ENCODE measurements at places on chromosomes 5 and 9.
A peak's percentile ranks its signal among the peaks of the same experiment; 100 is the strongest.

- no peak for DNase-seq
Measured at GRCh38 chr5:75828029-75828428, 110.8 kb upstream of the POC5 start.

DNA sequence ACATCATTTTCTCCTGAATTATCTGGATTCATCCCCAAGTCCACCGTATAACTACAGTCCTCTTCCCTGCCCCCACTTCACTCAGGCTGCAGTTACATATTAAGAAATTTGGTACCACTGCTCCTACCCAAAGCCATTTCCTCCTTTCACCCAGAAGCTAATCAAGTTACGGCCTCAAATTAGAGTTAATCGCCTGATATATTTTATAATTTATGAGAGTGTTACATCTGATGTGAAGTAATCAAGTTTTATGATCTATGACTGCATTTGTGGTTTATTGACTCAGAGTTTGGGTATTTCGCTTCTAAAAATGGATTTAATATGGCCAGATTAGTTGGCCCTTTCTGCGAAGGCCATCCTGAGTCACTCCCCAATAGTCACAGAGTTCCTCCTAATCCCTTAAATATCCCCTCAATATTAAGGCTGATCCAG lies 223.6 kb upstream of the KIF2A start:
- DNase-seq, result peak; percentile 73

GRCh38 chr9:103755986-103756385 lies 338.1 kb upstream of the SMC2 start:
- no peak for DNase-seq

DNA sequence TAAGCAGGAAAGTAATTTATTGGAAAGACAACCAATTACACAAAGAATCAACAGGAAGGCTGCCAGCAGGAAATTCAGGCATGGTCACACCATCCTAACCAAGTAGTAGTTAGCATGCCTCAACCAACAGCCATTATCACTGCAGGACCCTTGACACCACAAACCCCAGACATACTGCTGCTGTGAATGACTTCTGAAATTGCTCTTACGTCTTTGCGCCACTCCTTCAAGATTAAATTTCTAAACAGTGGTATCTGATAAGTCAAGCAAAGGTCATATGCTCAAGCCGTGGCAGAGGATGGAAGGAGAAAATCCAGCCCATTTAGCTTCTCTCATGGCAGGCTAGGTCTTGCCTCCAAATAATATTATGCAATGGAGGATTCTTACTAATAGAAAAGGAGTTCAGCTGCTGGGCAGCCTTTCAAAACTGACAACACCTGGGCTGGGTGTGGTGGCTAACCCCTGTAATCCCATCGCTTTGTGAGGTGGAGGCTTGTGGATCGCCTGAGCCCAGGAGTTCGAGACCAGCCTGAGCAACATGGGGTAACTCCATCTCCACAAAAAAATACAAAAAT lies 5.0 kb upstream of the PTGER4 start:
- DNase-seq, result no peak

DNA sequence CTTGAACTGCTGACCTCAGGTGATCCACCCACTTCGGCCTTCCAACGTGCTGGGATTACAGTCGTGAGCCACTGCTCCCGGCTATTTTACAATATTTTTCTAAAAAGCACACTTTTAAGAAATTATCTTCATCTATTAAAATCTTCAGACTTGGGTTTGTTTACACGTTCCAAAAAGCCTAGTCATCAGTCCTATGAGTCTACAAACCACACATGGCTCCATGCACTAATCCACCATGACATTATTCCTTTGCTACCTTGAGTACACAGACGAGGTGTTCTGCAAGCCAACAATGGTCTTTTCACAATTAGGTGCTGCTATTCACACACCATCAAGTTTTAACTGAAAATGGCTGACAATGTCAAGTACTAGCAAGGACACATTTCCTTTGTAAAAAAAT lies 41.0 kb downstream of the TRPM6 start:
- DNase-seq, result no peak

GRCh38 chr5:121182788-121183490 lies 668.7 kb upstream of the FTMT start:
- DNase-seq, result no peak

DNA sequence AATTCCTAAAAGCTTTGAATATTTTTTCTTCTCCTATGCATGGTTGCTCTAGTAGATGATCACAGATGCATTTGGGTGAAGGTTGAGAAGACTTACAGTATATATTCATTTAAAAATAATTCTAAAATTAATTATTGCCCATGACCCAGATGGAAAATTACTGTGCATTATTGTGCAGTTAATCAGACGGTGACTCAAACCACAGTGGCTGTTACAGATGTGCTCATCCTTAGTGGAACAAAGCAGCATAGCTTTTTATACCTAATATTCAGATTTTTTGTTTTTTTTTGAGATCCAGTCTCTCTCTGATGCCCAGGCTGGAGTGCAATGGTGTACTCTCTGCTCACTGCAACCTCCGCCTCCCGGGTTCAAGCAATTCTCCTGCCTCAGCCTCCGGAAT lies 10.7 kb downstream of the OR2V1 start:
- DNase-seq, result peak; percentile 13

GRCh38 chr9:97280755-97281330 lies 26.6 kb upstream of the CCDC180 start:
- DNase-seq, result no peak

DNA sequence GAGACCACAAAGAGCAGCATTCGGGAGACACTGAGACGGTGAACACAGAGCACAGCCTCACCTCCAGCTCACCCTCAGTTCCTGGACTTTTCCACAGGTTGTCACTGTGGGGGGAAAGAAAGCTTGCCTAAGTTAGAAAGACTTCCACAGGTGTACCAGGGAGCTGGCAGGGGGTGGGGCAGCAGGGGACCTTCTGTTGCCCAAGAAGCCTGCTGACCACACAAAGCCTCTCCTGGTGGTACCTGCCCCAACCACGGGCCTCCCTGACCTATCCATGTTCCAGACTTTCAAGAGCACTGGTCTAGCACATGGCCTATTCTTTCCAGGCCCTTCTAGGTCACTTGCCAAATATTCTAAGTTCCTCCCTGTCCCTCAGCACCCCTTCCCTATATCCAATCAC lies 550.8 kb downstream of the BNC2 start:
- DNase-seq, result no peak

DNA sequence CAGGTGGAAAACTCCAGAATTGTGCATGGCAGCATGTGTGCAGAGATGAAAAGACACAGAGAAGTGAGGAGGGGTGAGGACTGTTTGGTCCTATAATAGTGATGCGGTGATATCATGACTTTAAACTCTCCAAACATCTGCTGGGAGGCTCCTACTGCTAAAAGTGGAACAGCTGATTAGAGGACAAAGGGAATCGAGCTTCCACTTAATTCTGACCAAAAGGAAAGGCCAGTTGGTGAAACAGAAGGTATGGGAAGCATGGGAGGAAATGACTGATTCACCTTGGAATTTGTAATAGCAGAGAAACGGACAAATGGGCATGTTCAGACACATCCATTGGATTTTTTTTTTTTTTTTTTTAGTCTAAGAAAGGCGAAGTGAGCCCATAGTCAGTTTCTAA lies 67.5 kb upstream of the MAMDC2 start:
- DNase-seq, result peak; percentile 87

DNA sequence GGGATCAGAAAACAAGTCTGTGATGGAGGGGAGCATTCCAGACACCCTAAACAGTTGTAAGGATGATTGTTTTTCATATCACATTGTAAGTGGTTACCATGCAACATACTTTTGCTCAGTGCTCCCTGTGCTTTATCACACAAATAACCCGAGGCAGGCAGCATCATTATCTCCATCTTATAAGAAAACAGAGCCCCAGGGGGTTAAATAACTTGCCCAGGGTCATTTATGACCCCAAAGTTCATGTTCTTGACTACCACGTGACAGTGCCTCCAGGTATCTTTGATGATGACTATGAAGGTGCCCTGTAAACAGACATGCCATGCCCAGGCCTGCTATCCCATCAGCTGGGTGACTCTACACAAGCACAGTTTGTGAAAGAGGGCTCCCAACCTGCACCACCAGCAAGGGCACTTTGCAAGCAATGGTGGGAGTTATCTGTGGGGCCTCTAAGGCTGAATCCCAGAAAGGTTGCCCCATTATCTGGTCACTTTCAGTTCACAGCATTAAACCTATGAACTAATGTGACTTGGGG lies 9.5 kb downstream of the GNPDA1 start:
- no peak for DNase-seq

GRCh38 chr9:26537211-26537610 lies 355.4 kb downstream of the CAAP1 start:
- no peak for DNase-seq

- DNase-seq, result peak; percentile 85
Measured at GRCh38 chr5:151157426-151158286, at the start of gene ANXA6. ANXA6 (minus strand) TSS chr5:151157779; CDS start chr5:151147901, 9,878 bp downstream.

DNA sequence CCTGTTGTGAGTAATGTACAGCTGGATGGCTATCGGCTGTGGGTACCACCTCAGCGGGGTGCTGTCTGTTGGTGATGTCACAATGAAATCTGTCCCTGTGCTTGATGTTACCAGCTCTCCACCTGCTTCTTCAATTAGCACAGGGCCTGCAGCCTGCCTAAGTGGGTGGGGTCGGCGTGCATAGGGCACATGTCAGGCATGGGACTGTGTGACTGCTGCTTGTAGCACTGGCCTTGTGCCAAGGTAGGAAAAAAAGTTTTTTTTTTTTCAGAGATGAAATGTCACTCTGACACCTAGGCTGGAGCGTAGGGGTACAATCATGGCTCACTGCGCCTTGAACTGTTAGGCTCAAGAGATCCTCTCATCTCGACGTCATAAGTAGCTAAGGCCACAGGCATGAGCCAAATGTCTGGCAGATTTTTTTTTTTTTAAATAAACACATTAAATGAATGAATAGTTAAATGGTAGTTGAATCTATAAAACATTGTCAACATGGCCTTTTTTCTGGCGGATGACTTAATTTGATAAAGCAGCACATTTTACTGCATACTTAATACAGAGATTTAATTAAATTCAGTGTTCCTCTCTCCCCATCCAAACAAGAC lies 222.5 kb downstream of the NXNL2 start:
- DNase-seq, result no peak

- DNase-seq, result no peak
Measured at GRCh38 chr5:59693492-59694309, 199.8 kb downstream of the PDE4D start.

DNA sequence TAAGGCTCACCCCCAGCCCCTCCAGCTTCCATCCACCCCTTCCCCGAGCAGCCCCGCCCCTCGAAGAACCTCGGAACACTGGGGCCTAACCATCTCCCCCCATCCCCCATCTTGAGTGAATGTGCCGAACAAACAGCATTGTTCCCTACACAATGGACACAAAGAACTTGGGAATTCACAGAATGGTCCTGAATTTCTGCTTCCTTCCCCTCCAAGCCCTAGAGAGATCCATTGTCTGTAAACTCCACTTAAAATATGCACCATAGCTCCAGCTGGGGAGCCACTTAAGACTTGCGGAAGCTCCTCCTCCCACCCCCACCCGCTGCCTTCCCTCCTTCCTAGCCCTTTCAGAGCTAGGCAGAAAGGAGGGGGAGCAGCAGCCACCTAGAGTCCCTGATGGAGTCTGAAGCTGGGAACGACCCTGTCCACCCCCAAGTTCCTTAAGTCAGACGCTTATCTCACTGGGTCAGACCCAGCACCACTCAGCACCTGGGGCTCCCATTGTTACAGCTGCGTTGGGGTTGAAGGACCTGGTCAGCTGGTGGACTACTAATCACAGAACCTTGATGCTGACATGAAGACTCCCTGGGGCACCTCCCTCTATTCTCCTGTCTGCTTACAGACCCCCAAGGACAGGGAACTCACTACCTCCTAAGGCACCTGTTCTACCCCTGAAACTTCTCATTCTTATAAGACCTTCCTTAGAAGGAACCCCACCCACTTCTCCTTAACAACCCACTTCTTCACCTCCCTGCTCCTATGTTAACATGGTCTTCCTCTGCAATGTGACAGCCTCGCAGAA lies 61.4 kb downstream of the PCDH1 start:
- no peak for DNase-seq

DNA sequence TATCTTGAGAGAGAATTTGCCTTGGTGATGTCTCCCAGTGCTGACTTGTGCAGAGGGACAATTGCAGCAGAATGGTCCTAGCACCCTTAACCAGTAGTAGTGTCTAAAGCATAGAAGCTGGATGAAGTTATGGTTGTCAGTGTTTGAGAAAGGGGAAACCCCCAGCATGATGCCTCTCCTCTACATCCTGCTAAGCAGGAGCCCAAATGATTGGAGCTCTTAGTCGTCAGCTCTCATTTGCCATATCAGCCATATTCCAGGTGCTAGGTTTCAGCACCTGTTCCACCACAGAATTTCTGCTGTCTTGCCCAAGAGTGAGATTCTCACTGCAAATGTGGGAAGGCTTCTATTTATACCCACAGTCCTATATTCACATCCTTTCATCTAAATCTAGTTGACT lies 43.7 kb upstream of the RFX3 start:
- no peak for DNase-seq

DNA sequence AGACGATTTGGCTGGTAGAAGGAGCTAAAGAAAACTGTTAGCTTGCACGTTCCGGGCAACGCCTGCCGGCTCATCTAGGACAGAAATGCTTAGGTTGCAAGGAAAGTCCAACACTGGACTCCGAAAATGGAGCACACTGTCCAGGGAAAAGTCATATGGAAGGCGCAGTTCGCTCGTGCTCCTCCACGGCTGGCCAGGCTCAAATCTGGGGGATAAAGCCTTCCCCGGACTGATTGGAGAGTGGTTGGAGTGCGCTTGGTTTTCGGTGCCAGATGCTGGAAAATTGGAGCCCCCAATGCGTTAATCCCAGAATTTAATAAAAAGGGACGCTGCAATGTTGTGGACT lies 955 bp downstream of the CDH6 start:
- DNase-seq, result no peak

- no peak for DNase-seq
Measured at GRCh38 chr9:68678430-68678829, 26.6 kb upstream of the PIP5K1B start.

DNA sequence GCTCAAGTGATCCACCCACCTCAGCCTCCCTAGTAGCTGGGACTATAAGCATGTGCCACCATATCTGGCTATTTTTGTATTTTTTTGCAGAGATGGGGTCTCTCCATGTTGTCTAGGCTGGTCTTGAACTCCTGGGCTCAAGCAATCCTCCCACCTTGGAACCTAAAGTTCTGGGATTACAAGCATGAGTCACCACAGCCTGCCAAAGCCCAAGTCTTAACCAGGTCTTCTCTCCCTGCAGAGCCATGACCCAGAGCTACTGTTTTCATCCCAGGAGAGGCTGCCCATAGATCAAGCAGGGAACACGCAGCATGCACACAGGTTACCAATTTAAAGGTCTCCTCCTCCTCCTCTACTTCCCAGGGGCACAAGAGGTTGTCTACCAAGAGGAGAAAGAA lies 29.7 kb downstream of the PCDHGC5 start:
- no peak for DNase-seq

DNA sequence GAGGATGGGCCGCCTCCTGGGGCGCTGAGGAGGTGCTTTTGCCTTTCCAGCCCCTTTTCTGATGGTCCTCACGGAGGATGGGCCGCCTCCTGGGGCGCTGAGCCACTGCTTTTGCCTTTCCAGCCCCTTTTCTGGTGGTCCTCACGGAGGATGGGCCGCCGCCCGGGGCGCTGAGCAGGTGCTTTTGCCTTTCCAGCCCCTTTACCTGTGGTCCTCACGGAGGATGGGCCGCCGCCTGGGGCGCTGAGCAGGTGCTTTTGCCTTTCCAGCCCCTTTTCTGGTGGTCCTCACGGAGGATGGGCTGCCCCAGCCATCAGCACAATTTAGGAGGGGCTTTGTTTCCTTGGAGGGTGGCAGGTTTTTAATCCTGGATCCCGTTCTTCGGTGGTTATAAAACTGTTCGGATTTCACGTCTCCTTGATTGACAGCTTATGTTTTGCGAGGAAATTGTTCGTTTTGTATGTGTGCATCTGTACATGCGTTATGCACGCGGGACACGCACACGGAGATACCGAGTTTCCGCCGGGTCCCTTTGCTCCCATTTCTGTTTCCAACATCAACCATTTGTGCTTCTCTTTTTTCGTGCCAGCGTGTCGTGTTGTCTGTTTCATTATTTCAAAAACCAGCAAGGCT lies 34.7 kb upstream of the SLC9A3 start:
- DNase-seq, result no peak
